ENCODE measurements at places on chromosomes 6 and 20.
A peak's percentile ranks its signal among the peaks of the same experiment; 100 is the strongest.

DNA sequence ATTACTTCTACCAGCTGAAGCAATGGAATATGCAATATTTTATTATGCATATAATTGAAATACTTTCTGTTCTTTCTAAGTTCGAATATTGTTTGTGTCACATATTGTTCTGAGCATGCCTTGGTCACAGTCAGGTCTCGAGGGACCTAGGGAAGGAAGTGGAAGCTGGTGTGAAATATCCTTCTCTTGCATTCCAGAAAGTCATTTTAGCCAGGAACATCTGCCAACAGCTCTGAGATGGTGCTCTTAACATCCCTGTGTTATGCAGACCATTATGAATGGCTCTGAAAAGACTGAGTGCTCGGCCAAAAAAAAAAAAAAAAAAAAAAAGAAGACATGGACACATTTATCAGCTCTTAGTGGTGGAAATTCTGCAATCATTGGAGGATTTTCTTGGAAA, 132.7 kb upstream of the JAG1 start:
- DNase-seq, result peak; percentile 32

GRCh38 chr20:2390951-2391675, 10.4 kb downstream of the TGM6 start:
- DNase-seq, result no peak

DNA sequence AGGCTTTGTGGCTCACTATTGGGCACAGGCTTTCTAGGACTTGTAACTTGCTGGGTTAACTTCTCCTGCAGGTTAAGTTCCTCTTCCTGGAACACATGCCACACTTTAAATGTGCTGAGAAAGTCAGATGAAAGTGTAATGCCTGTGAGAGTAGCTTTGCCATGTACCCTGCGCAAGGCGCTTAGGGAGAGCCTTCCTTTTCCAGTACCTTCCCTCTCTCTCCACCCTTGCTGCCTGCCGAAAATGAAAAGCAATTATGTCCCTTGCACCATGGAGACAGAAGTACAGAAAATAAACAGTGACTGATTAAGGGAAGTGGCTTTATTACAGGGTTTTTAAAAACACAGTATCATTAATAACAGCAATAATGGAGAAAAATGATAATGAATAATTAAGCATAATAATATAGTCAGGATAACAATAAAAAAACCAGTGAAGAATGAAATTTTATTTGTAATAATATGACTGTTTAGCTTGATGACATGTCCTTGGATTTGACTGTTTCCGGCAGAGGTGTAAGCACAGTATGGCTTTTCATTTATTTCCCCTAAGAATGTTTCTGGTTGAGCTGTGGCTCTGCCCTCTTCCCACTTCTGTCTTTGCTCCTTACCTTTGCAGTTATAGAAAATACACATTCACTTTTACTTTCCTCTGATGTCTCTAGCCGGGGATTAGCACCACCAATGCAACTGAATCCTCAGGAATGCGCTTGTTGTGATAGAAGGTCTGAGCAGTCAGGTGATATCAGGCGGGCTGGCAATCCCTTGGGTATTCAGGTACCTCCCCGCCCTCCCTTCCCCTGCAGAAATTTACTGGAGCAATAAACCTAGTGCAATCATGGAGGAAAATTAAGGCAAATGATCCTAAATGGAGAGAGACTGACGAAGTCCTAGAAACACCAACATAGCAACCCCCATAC, 472.3 kb upstream of the CITED2 start:
- DNase-seq, result no peak

GRCh38 chr6:155706806-155707205, 251.2 kb upstream of the NOX3 start:
- no peak for DNase-seq

- DNase-seq, result no peak
These were observed 453.8 kb downstream of the RFPL4B start for GRCh38 chr6:112800916-112801315.

- no peak for DNase-seq
These were observed 190.3 kb downstream of the ATXN1 start for GRCh38 chr6:16570946-16571345.

DNA sequence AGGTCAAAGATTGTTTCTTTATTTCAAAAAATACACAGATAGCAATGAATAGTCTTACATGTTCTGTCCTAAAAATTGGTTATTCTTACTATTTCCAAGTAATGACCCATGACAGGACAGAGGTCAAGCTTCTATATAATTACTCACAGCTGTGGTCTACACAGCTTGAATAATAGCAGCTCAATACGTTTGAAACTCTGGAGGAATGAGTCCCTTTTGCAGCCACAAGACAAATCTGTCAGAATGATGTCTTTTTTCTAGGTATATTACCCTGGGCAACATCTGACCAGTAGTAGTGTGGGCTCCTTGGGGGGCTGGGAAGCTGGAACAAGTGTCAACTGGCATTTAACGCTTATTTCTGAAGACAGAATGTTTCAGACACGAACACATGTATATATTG, 84.9 kb upstream of the HTR1B start:
- DNase-seq, result no peak

- DNase-seq, result no peak
These were observed 4.1 kb downstream of the MYLK4 start for GRCh38 chr6:2746557-2747061.

GRCh38 chr20:35467339-35468224, 12.2 kb downstream of the CEP250 start:
- DNase-seq, result no peak

GRCh38 chr6:6942831-6943230, 164.9 kb upstream of the RREB1 start:
- DNase-seq, result no peak

DNA sequence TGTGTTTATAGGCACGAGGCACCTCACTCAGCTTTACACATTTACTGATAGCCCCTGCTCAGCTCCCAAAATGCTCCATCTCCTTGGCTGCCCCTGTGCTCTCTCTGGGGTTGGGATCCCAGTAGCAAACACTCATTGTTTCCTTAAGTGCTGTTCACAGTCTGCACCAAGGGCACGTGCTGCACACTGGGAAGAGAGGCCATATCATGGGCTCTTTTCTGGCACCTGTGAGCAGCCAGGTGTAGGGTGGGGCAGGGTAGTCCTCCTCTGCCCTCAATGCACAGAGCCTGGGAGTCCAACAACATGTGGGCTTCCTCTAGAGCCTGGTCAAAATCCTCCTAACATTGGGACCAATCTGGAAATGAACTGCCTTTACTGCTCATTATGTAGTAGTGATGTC, 67.9 kb downstream of the BANF2 start:
- DNase-seq, result no peak

All from NCI-H446 (cell line).